ENCODE measurements at places on chromosomes 6 and 20.
A peak's percentile ranks its signal among the peaks of the same experiment; 100 is the strongest.

DNA sequence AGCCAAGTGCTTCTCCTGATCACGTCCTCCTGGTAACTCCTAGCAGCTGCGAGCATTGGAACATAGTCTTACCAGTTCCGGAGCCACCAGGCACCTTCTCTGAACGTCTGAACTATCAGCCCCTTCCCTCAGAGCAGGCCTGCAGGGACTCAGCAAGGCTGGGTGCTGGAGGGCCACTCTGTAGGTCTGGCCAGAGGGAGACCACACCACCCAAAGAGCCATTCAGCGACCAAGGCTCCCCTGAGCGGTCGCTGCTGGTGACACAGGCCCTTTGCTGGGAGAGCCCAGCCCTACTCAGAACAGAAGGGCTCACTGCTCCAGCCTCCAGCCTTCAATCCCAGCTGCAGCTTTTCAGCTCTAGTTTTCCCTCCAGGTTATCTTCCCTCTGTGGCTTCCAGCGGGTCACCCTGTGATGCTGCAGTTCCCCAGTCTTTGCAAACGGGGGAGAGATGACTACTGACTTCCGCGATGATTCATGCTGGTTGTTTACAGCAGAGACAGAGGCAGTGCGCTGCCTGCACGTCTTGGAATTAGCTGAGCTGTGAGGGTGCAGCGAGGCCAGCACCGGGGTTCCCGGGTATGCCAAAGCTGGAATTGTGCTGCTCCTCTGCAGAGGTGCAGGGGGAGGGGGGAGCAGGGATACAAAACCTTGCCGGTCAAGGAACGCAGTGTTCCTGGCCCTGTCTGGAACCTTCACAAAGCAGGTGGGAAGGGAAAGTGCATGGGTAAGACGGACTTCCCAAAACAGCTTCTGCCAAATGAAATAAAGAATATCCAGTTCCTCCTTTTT is 161.4 kb downstream of the LY86 start:
- peak; percentile 16 for DNase-seq

DNA sequence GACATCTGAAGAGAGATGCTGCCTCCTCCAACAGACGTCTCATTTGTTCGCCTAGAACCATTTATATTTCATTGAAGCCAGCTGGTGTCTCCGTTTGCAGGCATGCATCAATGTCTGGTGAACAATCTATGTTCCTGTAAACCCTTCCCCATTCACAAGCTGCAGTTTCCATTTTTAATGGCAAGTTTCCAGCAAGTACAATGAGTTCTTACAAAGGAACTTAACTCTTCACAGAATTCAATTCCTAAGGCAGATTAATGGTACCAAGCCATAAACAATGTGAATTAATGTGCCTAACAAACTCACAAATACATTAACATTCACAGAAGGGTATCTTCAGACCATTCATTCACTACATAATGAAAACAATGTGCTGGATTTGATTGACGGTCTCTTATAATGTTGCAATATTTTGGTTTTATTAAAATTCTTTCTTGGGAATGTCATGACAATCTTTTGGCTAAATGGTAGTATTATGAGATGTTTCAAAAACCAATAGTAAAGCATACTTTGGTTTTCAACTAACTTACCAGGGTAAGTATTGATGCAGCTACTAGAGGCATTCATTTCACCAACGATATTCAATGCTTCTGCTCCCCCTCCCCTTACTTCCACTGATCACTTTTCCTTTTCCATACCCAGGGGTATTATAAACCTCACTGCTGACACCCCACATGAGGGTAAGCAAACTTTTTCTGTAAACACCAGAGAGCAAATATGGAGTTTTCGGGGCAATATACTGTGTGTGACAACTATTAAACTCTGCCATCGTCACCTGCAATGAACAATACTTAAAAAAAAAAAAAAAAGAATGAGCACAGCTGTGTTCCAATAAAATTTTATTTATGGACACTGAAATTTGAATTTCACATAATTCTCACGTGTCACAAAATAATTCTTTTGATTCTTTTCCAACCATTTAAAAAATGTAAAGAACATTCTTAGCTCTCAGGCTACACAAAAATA is 4.2 kb downstream of the AKIRIN2 start:
- no peak for DNase-seq

GRCh38 chr6:145235207-145235606 is 500.1 kb downstream of the EPM2A start:
- no peak for DNase-seq

DNA sequence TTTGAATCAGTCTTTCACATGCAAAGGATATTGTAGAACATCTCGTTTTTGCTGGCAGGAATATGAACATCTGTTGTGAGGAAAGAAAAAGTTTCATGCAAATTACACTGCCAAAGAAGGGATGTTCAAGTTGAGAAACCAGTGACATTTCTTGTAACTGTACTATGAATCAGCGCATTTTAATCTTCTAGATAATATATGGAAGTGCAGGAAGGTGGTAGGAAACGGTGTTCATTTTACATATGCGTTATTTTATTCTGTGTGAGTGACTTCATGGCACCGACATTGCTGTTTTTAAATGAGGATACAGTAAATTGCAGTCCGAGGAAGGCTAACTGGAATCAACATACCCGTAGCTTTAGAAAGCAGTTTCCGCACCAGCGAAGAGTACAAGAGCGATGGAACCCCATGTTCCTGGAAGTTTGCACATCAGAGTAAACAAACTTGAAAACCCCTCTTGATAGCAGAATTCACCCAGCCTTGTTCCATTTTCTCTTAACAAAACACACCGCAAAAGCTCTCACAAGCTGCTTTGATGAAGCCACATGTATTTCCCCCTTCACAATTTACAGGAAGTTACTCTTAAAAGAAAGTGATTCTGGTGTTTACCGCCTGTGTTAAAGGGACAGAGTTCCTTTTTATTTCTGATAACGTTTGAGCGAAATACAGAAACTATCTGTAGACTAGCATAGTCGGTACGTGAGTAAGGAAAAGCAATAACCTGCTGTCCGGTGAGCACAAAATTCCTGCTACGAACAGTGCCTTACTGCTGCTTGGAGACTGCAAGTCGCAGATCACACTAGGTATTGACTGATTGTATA is 11.5 kb downstream of the PRDM1 start:
- DNase-seq: peak; percentile 45

DNA sequence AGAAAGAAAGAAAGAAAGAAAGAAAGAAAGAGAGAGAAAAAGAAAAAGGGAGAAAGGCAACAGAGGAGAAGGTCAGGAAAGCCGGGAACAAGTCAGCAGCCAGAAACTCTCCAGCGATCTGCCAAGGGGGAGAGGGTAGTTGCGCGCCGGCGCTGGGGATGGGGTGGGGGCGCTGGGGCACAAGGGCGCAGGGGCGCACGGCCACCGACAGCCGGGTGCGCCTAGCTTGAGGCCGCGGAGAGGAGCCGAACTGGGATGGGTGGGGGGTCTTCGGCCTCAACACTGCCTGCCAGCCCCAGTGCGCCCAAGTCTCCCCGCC is 533 bp upstream of the RSPO3 start:
- no peak for DNase-seq

DNA sequence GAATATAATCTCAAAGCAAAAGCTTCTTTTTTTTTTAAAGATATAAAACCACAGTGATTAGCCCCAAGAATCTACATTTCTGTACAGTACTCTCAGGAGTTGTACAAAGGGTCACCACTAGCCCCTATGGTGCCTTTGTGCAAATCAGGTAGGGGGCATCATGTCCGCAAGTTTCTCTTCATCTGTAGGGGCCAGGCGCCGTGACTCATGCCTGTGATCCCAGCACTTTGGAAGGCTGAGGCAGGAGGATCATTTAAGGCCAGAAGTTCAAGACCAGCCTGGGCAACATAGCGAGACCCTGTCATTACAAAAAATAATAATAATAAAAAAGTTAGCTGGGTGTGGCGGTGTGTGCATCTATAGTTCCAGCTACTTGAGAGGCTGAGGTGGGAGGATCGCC is 63.9 kb downstream of the ZMYND8 start:
- DNase-seq: no peak

GRCh38 chr6:107077710-107078109 is 37.6 kb downstream of the BEND3 start:
- DNase-seq: no peak

- DNase-seq: no peak
These were observed 12.6 kb upstream of the PCMTD2 start for GRCh38 chr20:64242797-64243475.

Data from hematopoietic multipotent progenitor cell treated with erythropoietin and hydrocortisone succinate and interleukin-3 and kit ligand, for 15 days (in vitro differentiated cells).